DMS 273 treated with DMSO at 0.1 percent for 48 hours (cell line): ENCODE measurements at places on chromosomes 4 and X.

DNA sequence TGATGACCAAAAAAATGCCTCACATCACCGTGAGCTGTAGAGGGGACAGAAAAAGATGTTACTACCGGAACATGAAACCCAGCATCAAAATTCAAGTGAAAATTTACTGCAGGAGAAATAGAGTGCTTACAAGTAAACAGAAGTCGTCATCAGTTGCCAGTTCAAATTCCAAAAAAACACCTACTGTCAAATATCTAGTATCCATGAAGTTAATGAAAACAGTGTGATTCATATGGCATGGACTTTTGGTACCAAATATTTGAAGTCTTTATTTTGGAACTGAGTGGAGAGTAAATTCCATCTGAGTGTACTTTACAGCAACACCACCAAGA, 388.9 kb upstream of the SPOCK3 start:
- DNase-seq = no peak

DNA sequence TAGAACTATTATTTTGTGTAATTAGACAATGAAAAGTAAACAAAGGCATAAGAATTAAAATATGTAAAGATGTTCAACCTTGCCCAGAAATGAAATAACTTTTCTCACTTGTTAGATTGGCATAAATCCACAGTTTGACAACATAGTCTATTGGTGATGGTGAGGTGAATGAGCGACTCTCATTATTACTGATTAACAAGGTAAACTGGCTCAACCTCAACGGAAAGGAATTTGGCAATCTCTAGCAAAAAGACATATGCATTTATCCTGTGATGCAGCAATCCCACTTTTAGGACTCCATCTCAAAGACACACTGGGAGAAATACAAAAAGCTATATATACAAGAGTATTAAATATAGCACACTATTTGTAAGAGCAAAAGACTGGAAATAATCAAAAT, 22.3 kb downstream of the UBA6 start:
- DNase-seq = no peak

DNA sequence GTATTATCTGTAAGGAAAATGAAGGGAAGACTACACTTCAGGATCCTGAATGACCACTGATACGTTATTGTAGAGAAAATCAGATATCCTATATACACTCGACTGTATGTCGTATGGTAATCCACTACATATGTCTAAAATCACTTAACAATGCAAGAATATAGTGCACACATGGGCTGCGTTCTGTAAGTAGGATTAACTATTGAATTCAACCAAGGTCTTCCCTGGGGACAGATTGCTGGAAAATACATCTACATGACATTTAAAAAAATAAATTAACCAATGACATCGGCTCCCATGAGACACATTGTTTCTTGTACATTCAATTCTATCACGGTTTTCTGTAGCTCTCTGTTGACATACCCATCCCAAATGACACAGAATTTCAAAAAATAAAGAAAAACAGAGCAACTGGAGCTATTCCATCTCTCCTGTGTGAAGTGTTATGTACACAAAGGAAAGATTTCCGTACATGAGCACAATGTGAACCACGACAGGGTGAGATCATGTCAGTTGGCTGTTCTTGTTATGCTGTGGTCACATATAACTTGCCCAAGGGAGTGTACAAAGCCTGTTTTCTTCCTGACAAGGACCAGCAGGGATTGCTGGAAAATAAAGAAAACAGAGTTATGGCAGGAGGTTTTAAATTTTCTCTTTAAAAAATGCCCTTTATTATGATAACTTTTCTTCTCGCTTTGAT, 6.1 kb downstream of the ENOX2 start:
- no peak for DNase-seq

DNA sequence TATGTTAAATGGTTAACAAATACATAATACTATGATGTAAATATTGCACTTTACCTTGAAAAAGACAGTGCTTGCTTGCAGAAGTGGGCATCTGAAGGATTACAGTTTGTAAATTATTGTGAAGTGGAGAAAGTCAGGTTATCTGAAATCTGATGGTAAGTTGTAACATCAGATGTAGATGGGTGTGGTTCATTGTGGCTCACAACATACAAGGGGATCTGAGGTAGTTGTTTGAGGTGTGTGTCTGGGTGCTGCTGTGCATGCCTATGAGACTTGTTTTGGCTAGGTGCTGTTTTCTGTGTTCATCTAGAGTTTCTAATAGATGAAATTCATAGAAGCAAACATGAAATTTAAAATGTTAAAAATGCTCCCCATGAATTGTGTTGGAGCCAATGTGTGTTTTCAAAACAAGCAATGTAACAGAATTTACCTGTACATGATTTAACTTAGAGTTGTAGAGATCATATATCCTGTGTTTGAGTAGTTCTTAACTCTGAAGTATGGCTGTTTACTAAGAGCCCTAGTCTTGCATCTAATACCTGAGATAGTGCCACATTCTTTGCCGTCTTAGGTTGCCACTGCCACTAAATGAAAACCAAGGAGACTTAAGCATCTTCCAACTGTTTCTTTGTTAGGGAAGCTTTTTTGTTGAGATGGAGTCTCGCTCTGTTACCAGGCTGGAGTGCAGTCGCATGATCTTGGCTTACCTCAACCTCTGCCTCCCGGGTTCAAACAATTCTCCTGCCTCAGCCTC, 11.9 kb upstream of the NDUFC1 start:
- DNase-seq = no peak

- DNase-seq = no peak
Measured at GRCh38 chr4:38710053-38710452, 46.1 kb downstream of the KLF3 start.

- no peak for DNase-seq
Measured at GRCh38 chr4:7788694-7789425, 150.8 kb downstream of the AFAP1 start.

DNA sequence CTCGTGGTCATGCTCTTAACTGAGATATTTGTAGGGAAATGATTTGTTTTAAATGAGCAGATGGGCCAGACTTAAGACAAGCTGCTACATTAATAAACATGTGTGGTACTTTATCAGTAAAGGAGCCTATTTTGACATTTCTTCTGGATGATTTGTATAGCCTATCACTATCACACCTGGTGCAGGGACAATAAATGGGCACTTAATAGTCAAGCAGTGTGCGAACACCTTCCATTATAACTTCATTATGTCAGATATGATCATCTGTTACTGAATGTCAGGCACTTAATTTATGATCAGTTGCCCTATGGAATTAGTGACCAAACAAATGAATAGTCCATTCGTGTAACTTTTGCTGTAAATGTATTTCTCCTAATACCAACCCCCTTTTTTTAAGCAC, 628.8 kb downstream of the ADGRL3 start:
- peak; percentile 92 for DNase-seq

DNA sequence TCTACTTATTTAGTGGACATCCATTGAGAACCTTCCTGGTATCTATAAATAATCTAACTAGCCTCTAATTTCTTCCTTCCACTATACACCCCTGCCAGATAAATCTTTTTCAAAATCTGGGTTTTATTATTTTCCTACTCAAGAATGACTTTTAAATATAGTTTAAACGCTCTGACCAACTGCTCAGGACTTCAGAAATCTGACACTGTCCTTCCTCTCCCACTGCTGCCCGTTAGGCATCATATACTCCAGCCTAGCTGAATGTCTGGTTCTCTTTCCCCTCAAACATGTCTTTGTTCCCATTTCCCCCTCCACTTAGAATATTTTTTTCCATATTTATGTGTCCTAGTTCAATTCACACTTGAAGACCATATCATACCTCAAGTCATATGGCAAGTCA, 35.2 kb upstream of the CBLL2 start:
- DNase-seq = no peak

GRCh38 chrX:152915541-152916241, 17.8 kb downstream of the ZNF185 start:
- peak; percentile 46 for DNase-seq

DNA sequence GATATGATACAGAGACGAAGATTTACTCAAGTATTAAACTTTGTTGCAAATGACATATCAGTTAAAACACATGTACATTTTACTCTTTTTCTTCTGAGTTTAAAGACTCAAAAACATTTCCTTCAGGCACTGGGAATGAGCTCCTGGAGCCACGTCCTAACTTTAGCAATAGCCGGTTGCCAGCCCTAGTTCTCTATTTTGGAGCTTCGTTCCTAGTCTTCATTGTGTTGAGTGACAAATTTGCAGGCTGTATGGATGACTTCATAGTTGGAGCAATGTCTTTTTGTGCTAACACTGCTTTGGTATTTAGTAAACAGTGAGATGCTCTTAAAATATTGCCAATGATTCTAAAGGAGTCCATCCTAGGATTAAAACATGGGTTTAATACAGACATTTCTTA, 190.9 kb downstream of the FAT4 start:
- no peak for DNase-seq

DNA sequence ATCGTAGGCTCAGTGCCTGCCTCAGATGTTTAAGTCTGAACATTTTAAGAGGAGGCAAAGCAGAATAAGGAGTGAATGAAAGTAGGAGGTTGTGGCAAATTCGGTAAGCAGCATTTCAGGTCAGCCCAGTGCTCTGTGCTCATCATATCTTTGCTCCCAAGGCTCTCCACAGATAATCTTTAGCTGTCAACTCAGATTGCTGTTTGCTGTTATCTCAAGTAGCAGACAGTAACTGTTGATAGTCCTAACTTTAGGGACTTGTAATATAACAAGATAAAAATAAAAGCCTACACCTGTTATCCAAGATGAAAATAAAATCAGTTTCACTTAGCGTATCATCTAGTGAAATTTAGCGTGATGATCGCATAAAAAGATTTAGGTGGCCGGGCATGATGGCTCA, 18.6 kb upstream of the CLTRN start:
- no peak for DNase-seq

- no peak for DNase-seq
Measured at GRCh38 chr4:165828928-165829327, 44.1 kb upstream of the TLL1 start.

DNA sequence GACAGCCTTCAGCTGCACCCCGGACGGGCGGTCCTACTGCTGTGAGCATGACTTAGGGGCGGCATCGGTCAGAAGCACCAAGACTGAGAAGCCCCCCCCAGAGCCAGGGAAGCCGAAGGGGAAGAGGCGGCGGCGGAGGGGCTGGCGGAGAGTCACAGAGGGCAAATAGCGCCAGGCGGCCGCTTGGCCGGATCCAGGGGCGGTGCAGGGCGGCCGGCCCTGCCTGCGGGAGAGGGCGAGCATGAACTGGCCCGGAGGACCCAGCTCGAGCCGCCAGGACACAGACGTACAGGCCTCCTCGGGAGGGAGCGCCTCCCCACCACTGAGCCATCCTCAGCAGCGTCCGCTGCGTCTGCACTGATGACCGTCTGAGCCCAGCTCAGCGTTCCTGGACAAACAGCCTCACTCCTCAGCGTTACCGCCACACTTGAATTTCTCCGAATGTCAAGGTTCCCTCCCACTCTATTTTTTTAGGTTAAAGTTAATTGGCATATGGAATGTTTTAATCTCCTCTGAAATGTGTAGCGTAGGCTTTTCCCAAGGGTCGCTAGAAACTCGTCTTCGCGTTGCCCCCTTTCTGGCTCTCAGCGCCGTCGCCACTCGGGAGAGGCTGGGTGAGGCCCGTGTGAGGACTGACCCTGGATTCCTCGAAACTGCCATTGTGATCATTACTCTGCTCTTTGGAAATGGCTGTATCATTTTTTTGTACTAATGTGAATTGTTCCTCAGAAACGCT, 29.9 kb downstream of the NELFA start:
- DNase-seq = no peak

- no peak for DNase-seq
Measured at GRCh38 chr4:142940425-142941330, 94.6 kb upstream of the INPP4B start.

GRCh38 chr4:163665521-163666331, 171.2 kb downstream of the TMA16 start:
- no peak for DNase-seq

GRCh38 chrX:19839770-19840254, 47.6 kb downstream of the SH3KBP1 start:
- DNase-seq = no peak
